ENCODE measurements at places on chromosomes 4 and X.

DNA sequence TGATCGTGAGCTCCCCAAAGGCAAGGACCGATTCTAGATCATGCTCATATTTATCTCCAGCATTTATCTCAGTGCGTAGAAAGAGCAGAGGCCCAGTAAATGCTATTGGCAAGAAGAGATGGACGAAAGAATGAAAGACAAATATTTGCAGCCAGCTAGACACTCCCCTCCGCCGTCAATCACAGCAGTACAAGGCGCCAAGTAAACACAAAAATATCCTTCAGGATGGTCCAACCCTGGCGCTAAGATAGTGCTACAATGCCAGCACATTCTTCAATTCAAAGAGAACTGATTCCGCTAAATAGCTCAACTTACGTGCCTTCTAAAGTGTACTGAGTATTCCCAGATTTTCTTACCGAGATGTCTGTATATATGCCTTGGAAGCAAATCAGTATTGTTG is 114.5 kb downstream of the DDX53 start:
- DNase-seq, result no peak

DNA sequence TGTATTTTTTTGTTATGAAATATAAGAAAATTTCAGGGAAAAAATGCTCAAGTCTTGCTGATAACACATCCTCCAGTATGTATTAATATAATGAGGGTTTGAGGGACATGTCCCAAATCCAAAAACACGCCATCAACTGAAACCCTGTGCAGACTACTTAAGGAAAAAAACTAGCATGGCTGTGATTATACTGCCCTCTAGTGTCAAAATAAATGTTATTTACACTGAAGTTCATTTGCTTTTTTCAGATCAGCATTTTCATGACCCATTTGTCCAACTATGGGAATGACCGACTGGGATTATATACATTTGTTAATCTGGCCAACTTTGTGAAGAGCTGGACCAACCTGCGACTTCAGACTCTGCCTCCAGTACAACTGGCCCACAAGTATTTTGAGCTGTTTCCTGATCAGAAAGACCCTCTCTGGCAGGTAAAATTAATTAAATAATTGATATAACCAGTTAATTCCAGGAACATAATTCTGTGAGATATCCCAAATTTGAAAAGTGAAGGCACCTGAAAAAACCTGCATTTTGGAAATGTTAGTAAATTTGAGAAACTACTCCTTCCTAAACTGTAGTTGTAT is 128.5 kb downstream of the PRSS12 start:
- no peak for DNase-seq

GRCh38 chrX:15146515-15146914 is 123.4 kb downstream of the ASB9 start:
- no peak for DNase-seq

- no peak for DNase-seq
Measured at GRCh38 chr4:139265654-139266053, 14.4 kb downstream of the MGARP start.

DNA sequence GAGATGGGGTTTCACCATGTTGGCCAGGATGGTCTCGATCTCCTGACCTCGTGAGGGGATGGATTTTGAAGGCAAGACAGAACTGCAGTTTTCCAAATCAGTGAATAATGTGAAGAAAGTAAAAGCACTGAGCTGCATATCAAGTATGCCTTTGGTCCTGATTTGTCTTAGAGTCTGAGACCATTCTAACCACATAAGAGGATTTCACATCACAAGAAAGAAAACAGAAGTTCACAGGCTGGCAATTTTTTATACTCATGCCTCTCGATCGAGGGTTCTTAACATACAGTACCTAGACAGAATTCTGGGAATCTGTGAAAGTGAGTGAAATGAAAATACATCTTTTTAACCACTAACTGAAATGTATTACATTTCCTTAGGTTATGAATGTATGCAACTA is 23.3 kb downstream of the CHIC2 start:
- DNase-seq, result no peak
